ENCODE measurements at places on chromosomes 6 and 20. TPM values are rescaled to one million over a fixed set of nuclear protein-coding genes. Genes with fewer than 3 reads are reported as not detected.

Gene HLA-DRB1
- total RNA-seq = 27.6 TPM

Gene SRSF12
- total RNA-seq = 0.40 TPM

Gene SAMD5
- 3.0 TPM for total RNA-seq

Gene GJA10
- not detected for total RNA-seq

Gene HAO1
- total RNA-seq = not detected

Gene DCDC2
- 0.08 TPM for total RNA-seq

Gene SAPCD1
- 0.86 TPM for total RNA-seq

Gene BPIFB1
- total RNA-seq = not detected

Gene AIG1
- 42.6 TPM for total RNA-seq

Gene SMOC2
- 37.2 TPM for total RNA-seq

Gene PSMB1
- 150 TPM for total RNA-seq

Gene ADGRG6
- 2.3 TPM for total RNA-seq

Gene PGBD1
- 3.8 TPM for total RNA-seq

Gene SOX18
- total RNA-seq = 67.0 TPM

Gene C6orf89
- total RNA-seq = 49.2 TPM

Gene TBX18
- 4.6 TPM for total RNA-seq

Gene THEMIS
- total RNA-seq = 0.08 TPM

Gene OPRM1
- total RNA-seq = not detected

Gene CEP43
- total RNA-seq = 10.2 TPM
